Stimulated activated CD8-positive, alpha-beta memory T cell treated with anti-CD3 and anti-CD28 coated beads, Interleukin-2, amount 100 ng/mL, for 48 hours (primary cell): ENCODE measurements at places on chromosomes 7 and 10.

DNA sequence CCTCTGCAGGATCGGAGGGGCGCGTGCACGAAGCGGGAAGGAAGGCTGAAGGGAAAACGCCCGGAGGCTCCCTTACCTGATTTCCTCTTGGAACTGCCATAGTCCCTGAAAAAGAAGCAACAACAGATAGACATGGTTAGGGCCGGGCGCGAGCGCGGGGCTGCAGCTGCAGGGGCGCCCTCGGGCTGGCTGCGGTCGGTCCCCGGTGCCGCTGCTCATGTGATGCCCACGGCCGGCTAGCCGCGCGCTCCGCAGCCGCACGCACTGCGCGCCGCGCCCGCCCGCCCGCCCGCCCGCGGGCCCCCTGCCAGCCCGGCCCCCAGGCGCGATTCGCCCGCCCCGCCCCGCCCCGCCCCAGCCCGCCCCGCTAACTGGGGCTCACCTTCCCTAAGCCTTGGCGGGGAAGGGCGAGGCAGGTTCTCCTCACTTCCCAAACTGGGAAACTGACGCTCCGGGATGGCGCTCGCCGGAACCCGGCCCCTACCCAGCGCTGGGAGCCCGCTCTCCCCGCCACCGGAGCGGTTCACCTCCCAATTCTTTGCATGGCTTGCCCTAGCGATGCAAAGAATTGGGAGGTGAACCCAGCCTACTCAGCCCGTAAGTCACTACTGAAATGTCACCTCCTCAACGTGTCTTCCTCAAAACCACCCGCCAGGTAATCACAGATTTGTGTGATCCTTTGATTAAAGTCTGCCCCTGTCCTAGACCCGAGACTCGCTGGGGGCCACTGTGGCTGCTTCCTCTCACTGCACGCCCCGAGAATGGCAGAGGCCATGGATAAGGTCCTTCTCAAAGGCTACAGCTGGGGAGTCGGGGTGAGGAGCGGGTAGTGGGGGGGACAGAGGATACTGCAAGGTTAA is 162.2 kb downstream of the SH3PXD2A start:
- no peak for DNase-seq

DNA sequence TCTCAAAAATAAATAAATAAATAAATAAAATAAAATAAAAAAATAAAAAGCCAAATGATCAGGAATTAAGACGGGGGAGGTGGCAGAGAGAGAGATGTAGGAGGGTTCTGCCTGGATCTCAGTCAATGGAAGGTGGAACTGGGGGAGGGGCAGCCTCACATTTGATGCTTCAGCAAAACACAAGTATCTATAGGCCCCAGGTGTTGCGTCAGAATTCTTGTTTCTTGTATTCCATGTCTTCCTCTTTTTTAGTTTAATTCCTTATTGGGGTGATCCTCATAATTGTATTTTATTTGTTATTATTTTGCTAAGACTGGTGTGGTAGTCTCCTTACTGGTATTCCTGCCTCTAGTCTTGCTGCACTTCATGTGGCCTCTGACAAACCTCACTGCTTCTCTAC is 41.4 kb upstream of the SMARCD3 start:
- DNase-seq = no peak

- DNase-seq = no peak
These were observed 1.6 kb downstream of the FOXL3 start for GRCh38 chr7:291373-292092.

GRCh38 chr10:74432841-74433594 is 282.0 kb downstream of the ADK start:
- DNase-seq = no peak

DNA sequence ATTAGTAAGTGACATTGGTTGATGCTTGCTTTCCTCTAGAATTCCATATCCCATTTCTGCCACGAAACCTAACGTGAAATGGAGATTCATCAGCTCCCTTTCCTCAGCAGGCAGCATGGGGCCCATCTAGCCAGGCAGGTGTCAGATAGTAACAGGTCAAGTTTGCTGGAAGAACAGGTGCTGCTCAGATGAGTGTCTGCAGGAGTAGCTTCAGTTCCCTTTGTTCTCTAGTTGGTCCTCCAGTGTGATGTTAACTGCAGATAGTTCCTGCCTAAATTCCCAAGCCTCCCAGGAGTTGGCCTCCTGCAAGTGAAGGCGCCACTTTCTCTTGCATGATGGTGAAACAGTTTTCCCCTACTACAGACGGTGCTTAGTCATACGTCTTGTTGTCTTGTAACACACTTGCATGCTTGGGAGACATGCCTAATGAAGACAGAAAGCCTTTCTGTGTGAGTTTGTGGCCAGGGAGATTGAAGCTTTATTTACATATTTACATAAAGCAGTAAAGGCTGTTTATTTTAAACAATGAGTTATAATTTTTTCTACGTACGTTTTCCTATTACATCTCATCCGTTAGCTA is 175.4 kb downstream of the CHN2 start:
- no peak for DNase-seq

DNA sequence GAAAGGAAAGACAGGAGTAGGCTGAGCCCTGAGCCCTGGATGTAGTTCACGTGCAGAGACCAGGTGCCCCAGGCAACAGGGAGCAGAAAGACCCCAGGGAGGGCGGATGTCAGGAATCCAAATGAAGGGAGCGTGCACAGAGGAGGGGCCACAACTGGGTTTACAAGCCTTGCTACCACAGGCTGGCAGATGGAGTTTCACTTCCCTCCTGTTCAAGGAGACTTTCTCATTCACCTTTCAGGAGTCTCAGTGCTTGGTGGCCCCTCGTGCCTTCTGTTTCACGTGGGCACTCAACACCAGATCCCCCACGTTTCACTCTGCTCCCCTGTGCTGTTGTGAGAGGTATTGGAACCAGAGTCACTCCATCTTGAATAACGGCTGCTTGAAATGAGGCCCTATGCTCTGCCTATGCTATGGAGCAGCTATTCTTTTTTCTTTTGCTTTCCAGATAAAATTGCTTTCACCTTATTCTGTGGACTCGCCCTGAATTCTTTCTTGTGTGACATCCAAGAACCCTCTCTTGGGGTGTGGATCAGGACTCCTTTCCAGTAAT is 601.4 kb upstream of the IGFBP3 start:
- no peak for DNase-seq

DNA sequence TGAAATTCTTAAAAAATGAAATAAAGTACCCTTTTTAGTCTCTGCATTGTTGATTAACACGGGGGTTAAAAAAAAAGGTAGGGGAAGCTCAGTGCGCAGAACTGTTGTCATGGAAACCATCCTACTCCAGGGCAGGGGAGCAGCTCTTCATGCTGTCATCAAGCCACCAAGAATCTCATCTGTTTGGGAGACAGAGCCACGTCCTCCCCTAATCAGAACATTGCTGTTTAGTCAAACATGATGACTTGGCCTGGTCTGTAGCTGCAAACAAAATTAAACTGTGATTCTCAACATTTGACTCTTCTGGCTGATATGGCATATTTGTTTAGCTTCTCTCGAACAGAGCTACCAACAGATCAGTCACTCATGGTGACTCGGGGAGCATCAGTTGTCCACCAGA is 254.4 kb upstream of the KLF14 start:
- DNase-seq = no peak
